ENCODE measurements at places on chromosomes 3 and 15. TPM values are rescaled to one million over a fixed set of nuclear protein-coding genes. Genes with fewer than 3 reads are reported as not detected.

DNA sequence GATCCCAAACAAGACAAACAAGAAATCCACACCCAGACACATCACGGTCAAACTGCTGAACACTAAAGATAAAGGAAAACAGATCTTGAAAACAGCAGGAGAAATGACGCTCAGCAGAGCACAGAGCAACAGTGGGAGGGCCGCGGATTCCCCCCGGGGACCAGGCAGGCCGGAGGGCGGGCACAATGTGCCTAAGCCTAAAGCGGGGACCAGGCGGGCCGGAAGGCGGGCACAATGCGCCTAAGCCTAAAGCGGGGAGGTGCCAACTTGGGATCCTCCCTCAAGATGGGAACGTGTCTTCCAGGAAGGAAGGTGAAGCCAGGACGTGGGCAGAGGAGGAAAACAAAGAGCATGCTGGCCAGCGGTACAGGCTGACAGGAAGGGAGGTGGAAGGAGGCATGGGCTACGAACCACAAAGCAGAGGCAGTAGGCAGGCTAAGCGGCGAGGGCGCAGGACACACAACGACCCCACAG is 31.1 kb downstream of the CYFIP1 start:
- peak overlapping the region; percentile 76 for H3K4me3 ChIP-seq
- no peaks in the 10 kb centered on the region for H3K36me3 ChIP-seq
- H3K27ac ChIP-seq = peak overlapping the region; percentile 96
- peaks cover 5% of the 10 kb centered on the region for H3K27me3 ChIP-seq
- DNase-seq = peak; percentile 78
- H3K4me1 ChIP-seq = peaks cover 49% of the 10 kb centered on the region

GRCh38 chr3:71581457-71582035 is 2.0 kb downstream of the FOXP1 start:
- peaks cover 3% of the 10 kb centered on the region for H3K4me1 ChIP-seq
- peak; percentile 47 for DNase-seq
- peaks cover 6% of the 10 kb centered on the region for H3K27me3 ChIP-seq
- peak overlapping the region; percentile 86 for H3K4me3 ChIP-seq
- H3K36me3 ChIP-seq = no peaks in the 10 kb centered on the region

DNA sequence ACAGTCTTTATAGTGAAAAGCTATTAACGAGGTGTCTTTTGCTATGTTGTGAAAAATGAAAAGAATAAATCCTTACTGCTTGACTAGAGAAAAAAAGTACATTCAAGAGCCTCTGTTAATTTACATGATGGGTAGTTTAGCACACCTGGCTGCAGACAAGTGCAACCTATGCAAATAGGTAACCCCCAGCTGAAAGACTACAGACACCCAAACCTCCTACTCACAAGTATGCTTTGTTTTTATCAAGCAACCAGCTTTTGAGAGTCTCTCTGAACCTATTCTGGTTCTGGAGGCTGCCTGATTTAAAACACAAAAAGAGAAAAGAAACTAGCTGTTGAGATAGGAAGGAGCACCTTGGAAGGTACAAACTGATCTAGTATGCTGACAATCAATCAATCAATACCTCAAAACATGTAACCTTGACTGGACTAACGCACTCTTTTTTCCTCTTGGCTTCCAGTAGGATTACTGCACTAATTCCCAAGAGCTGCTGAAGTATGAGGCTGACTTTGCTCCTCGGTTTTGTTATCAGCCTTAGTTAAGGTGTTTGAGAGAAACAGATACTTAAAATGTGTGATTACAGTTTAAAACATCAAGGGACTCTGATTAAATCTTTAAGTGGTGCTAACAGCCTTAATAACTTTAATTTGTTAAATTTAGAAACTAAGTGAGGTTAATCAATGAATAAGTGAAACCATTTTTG is 63.6 kb downstream of the OSBPL10 start:
- no peak overlapping the region for H3K27ac ChIP-seq
- no peaks in the 10 kb centered on the region for H3K36me3 ChIP-seq
- H3K4me1 ChIP-seq = peaks cover 10% of the 10 kb centered on the region
- no peaks in the 10 kb centered on the region for H3K27me3 ChIP-seq
- H3K4me3 ChIP-seq = no peak overlapping the region

The GUCA1C gene
- total RNA-seq = not detected

The SKOR1 gene
- total RNA-seq = 4.0 TPM

Data from glutamatergic neuron (in vitro differentiated cells).